Stimulated activated CD8-positive, alpha-beta memory T cell treated with anti-CD3 and anti-CD28 coated beads, Interleukin-4, amount 100 ng/mL, for 4 hours (primary cell): ENCODE measurements at places on chromosomes 7 and 10.

GRCh38 chr7:47778153-47778661 lies 170.1 kb downstream of the PKD1L1 start:
- no peak for DNase-seq

GRCh38 chr7:29538389-29538788 lies 25.2 kb upstream of the PRR15 start:
- DNase-seq = no peak

- DNase-seq = no peak
These were observed 475.3 kb upstream of the AUTS2 start for GRCh38 chr7:69122953-69123352.

DNA sequence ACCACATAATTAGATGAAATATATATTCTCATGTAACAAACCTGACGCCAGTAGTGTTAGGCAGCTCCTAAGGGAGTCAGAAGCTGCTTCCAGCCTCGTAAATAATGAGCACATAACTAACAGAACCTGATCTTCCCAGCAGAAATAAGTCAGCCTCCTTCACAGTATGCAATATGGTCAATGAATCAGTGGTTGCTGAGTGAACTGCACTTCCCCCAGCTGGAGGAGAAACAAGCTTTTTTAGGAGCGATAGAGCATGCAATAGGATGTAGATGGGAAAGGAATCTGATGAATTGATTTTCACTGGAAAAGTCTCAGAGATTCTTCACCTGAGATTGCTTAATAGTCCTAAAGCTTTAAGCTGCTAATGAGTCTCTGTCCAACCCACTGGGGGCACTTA lies 337.2 kb upstream of the LRGUK start:
- DNase-seq = no peak

- DNase-seq = no peak
These were observed 118.1 kb downstream of the TYW1B start for GRCh38 chr7:72709909-72710308.

GRCh38 chr7:27106181-27106900 lies 3.9 kb upstream of the HOXA2 start:
- DNase-seq = no peak

GRCh38 chr10:29470843-29471543 lies 163.8 kb downstream of the SVIL start:
- no peak for DNase-seq

- no peak for DNase-seq
These were observed 687.8 kb downstream of the IPMK start for GRCh38 chr10:57579926-57580325.

GRCh38 chr10:128307820-128308219 lies 181.6 kb upstream of the MKI67 start:
- DNase-seq = no peak

GRCh38 chr7:155296788-155297516 lies 726 bp upstream of the INSIG1 start:
- peak; percentile 66 for DNase-seq

DNA sequence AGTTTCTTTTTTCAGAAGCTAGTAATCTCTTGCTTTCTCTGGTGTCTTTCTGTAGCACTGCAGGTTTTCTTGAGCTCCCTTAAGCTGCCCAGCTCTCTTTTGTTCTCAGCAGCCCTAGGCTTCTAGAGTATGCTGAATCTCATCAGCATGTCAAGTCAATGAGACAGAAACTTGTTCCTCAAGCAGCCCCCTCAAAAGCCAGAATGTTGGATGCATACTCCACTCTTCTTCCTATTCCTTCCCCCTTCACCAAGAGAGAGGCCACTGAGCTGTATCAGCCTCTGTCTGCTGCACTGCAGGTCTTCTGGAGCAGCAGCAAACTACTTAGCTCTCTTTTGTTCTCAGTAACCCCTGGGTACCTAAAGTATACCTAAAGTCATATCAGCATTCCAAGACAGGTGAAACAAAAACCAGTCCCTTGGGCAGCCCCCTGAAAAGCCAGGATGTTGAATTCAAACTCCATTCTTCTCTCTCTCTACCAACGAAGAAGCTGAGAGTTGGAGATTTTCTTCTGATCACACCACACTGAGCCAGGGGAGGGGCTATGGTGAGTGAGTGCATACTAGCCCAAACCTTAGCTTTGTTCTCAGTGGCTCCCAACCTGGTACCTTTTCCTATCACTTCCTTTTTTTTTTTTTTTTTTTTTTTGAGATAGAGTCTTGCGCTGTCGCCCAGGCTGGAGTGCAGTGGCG lies 73.3 kb upstream of the WAC start:
- DNase-seq = no peak

DNA sequence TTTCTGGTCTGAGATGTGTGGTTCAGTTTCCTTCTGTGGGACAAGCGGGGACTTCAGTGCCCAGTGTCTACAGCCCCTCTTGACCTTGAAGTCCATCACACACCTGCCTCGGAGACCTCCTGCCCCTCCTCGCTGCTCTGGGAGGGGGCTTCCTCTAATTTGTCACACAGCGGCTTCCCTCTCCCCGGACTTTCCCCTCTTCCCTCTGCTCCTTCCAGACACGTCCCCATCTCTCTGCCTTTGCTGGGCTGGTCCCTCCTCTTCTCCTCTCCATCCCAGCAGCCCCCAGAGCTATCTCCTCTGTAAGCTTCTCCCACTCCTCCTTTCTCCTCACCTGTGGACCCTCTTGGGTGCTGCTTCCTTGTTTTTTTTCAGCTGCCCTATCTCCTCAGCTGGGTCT lies 122.2 kb upstream of the SORCS3 start:
- no peak for DNase-seq

GRCh38 chr10:110498087-110498981 lies 627 bp downstream of the DUSP5 start:
- no peak for DNase-seq

GRCh38 chr7:68544851-68545250 lies 1053.4 kb upstream of the AUTS2 start:
- no peak for DNase-seq

DNA sequence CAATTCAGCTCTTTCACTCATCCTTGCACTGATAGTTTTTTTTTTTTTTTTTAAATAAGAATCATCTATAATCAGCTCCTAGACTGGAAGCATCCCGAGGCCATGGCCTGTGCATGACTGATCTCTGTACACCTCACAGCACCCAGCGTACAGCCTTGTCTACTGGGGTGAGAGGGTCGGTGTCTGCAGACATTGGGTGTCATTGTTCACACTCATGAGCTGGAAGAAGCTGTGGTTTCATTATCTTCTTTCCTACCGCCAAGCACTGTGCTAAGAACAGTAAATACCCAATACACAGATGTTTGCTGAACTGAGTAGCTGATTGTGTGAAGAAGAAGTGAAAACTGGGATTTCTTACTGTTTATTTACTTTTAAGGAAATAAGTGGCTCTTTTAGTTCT lies 123.6 kb downstream of the CLEC2L start:
- no peak for DNase-seq

- DNase-seq = no peak
These were observed 105.2 kb downstream of the THSD7A start for GRCh38 chr7:11726794-11727155.

DNA sequence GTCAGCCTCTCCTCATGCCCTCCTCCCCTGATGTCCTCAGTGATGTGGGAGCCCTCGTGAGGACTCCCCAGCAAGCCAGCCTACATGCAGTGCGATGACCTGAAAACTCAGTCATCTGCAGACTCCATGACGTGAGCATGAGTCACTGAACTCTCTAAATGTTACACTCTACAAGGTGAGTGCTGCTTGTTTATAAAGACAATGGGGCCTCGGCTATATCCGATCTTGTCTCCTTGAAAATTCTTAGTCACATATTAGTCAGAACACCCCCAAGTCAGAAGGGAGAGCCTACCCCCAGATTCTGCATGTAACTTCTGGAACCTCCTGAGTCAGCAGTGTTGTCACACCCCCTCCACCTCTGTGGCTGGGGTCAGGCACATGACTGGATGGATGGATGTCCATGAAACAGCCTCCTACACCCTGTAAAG lies 673.8 kb downstream of the INHBA start:
- DNase-seq = no peak

- no peak for DNase-seq
These were observed 58.3 kb downstream of the MALSU1 start for GRCh38 chr7:23357190-23358093.

- no peak for DNase-seq
These were observed 146.9 kb upstream of the ZMIZ1 start for GRCh38 chr10:78921895-78922294.

- DNase-seq = no peak
These were observed 29.9 kb upstream of the PBLD start for GRCh38 chr10:68362590-68362989.

GRCh38 chr7:33388332-33388731 lies 259.0 kb downstream of the BBS9 start:
- DNase-seq = no peak

DNA sequence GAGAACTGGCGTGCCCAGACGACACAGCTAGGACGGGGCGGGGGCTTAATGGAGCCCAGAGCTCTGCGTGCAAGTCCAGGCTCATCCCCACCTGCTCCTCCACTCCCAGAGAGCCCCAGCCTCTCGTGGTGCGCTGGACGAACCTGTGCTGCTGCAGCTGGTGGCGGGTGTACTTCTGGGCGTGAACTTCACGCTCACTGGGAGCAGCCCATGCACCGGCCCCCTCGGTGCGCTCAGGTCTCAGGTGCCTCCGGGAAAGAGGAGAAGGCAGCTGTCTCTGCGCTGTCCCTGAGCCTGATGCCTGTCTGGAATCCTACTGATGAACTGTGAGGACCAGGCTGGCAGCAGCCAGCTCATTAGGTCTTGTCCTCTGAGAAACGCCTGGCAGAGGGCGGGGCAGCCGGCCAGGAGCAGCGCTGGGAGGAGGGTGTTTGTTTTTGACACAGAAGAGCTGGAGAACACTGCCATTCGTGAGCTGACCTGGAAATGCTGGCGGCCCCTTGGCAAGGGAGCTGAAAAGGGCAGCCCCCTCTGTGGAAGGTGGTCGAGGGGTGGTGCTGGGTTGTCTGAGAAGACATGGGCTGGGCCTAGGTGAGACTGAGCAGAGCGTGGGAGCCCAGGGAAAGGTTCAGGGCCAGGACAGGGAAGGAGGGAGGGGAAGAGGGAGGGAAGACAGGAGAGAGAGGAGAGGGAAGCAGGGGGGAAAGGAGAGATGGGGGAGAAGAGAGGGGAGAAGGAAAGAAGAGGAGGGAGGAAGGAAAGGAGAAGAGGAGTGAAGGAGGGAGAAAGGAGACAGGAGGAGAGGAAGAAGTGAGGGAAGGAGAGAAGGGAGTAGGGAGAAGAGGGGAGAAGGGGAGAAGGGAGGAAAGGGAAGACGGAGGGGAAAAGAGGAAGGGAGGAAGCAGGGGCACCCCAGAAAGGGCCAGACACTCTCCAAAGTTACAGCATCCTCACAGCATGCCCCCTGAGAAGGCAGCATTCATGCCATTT lies 53.5 kb upstream of the TNS3 start:
- no peak for DNase-seq

- DNase-seq = no peak
These were observed 34.8 kb downstream of the KLF6 start for GRCh38 chr10:3750006-3750816.

GRCh38 chr7:155610633-155611193 lies 33.7 kb upstream of the RBM33 start:
- no peak for DNase-seq

- DNase-seq = no peak
These were observed 57.9 kb downstream of the AFAP1L2 start for GRCh38 chr10:114346176-114347031.

DNA sequence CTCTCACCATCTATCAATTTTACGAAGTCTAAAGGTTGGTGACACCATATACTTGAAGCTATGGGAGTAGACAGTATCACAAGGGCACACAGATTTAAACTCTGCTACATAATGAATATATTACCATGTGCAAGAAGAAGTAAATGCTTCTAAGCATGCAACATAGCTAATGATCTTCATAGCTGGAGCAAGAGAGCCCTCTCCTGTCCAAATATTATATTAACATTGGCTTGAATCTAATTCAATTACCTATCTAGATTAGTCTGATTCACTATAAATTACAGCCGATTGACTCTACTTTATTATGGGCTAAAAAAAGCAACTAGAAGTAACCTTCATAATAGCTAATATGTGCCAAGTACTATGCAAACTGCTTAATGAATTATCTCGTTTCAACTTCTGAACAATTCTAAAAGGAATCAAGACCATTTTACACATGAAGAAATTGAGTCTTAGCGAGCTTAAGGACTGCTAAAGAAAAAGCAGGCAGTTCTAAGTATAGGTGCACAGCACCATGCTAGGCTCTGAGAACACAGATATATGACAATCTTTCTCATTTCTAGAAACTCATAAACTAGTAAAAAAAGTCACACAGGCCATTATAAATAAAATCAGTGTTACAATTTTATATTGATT lies 21.9 kb downstream of the FRA10AC1 start:
- DNase-seq = no peak

DNA sequence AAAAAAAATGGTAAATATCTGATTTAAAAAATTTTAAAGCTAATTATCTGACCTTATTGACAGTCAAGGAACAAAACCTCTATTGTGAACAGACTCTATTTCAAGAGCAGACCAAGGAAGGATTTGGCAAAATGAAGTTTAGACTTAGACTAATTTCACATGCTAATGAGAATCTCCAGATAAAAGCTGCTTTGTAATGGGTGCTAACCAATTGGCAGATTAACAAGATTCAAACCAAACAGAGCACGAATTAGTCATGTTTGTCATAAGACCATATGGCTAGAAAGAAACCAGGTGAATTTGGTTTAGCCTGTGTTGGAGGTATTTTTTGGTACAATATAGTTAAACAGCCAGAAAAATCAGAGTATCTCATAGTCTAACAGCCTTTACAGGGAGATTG lies 429.1 kb upstream of the NFE2L3 start:
- no peak for DNase-seq
